CD4-positive, alpha-beta T cell treated with Interleukin-4 for 4 hours (primary cell): ENCODE measurements at places on chromosomes 16 and 17.

GRCh38 chr16:86037999-86038925 lies 139.3 kb downstream of the IRF8 start:
- no peak for DNase-seq

DNA sequence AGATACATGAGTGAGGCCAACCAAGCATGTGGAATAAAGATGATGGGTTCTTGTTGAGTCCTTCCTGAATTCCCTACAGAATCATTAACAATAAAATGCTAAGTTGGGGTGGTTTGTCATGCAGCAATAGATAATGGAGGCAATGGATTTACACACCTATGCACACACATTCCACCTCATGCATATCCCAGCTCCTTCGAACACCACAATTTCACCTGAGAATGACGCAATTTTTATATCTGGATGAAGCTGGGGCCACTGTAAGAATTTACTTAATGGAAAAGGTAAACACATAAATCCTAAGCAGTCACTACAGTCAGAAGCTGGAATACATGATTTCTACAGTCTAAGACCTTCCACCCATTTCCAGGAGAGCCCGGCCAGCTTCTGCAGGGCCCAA lies 49.8 kb upstream of the ICAM2 start:
- DNase-seq, result no peak

- no peak for DNase-seq
Measured at GRCh38 chr17:82389379-82389778, 17.8 kb downstream of the UTS2R start.

- no peak for DNase-seq
Measured at GRCh38 chr17:7384489-7385081, 3.7 kb downstream of the TNK1 start.

GRCh38 chr17:48559122-48559839 lies 14.4 kb upstream of the HOXB2 start:
- no peak for DNase-seq

GRCh38 chr17:66309793-66310192 lies 7.4 kb downstream of the PRKCA start:
- no peak for DNase-seq

DNA sequence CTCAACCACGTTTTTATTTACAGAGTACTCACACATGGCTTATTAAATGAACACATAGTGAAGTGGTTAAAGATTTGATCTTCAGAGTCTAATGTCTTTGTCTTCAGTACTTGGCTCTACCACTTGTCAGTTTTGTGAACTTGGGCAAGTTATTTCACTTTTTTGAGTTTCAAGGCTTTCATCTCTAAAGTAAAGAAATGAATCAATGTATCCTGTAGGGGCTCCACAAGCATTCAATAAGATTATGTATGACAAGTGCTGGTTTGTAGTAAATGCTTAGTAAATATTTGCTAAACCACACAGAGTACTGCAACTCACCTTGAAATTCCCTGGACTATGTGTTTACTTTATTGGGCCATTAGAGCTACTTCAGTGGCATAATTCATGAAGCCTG lies 446.0 kb upstream of the GOT2 start:
- DNase-seq, result no peak

DNA sequence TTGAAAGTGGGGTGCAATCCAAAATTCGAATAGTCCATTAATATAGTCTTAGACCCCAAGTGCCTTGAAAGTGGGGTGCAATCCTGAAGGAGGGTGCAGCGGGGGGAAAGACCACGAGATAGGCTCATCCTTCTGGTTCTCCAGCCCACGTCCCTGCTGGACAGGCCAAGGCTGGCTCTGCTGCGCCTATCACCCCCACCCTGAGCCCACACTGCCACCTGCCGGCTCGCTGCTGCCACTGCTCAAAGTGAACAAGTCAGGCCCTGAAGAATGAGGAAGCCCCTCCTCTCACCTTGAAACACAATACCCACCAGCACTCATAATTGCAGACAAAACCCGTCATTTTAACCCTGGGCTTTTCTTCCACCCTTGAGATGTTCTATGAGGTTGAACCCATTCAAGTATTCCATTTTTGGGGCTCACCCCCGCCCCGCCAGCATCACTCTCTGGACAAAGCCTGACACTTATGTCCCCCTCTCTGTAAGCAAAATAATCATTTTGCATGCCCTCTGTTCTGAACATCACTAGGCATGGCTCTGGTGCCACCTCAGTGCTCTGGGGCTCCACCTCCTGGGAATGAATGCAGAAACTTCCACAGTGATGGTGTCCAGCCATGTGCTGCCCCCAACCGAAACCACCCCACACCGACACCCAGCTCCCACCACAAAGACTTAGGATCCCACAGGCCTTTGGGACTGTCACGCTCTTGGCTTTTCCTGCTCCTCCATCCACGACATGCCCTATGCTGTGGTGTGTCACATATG lies 56.8 kb downstream of the BEAN1 start:
- DNase-seq, result peak; percentile 61

DNA sequence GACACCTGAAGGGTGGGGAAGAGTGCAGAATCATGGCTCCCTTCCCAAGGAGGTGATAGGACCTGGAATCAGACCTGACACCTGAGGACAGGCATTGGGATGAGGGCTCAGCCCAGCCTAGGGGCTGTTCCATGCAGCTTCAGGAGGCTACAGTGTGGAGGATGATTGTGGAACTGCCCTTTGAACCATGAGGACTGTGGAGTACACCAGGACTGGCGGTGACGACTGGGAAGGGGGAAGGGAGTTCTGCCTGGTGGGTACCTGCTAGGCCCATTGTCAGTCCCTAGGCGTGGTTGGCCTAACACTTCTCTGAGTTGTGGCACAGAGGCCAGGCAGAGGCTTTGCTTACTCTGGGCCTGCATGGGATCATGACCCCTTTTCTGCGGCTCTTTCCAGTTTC lies 76.1 kb downstream of the MPRIP start:
- no peak for DNase-seq

GRCh38 chr17:69356625-69357024 lies 29.7 kb upstream of the ABCA5 start:
- no peak for DNase-seq

- DNase-seq, result no peak
Measured at GRCh38 chr17:76327696-76328095, 19.6 kb upstream of the QRICH2 start.

DNA sequence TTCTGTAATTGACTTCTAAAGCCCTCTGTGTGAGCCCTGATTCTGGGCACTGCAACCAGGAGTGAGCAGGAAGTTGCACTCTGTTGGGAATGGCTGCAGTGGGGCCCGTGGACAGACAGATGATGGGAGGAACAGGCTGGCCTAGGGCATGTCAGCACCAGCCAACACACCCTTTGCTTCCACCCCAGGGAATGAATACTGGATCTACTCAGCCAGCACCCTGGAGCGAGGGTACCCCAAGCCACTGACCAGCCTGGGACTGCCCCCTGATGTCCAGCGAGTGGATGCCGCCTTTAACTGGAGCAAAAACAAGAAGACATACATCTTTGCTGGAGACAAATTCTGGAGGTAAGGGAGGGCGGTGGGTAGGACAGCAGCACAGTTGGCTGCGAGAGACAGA lies 10.8 kb upstream of the LPCAT2 start:
- no peak for DNase-seq

DNA sequence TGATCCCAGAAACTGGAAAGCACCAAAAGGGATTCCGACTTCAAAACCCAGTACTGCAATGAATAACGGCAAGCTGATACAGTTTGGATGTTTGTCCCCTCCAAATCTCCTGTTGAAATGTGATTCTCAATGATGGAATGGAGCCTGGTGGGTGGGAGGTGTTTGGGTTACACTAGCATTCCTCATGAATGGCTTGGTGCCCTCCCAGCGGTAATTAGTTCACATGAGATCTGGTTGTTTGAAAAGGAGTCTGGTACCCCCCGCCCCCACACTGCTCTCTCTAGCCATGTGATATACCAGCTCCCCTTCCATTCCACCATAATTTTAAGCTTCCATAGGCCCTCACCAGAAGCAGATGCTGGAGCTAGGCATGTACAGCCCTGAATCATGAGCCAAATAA lies 40.1 kb downstream of the RANBP10 start:
- no peak for DNase-seq
